ENCODE measurements at places on chromosomes 6 and 20. TPM values are rescaled to one million over a fixed set of nuclear protein-coding genes. Genes with fewer than 3 reads are reported as not detected.

L3MBTL3 gene
- 1.00 TPM for polyA plus RNA-seq

ZNF165 gene
- polyA plus RNA-seq, result 0.35 TPM

ANKRD66 gene
- polyA plus RNA-seq, result not detected

KCNK16 gene
- not detected for polyA plus RNA-seq

PRELID3B gene
- polyA plus RNA-seq, result 61.2 TPM

FAM209B gene
- 0.41 TPM for polyA plus RNA-seq

PREX1 gene
- polyA plus RNA-seq, result 2.5 TPM

VPS16 gene
- polyA plus RNA-seq, result 20.2 TPM

SYCP2 gene
- 0.29 TPM for polyA plus RNA-seq

FILIP1 gene
- polyA plus RNA-seq, result 32.4 TPM

SGK2 gene
- polyA plus RNA-seq, result 0.16 TPM

TRDN gene
- 79.7 TPM for polyA plus RNA-seq

PLN gene
- polyA plus RNA-seq, result 214 TPM

NMBR gene
- not detected for polyA plus RNA-seq

CDH22 gene
- polyA plus RNA-seq, result 0.53 TPM

MAFB gene
- 4.7 TPM for polyA plus RNA-seq

B3GAT2 gene
- 0.04 TPM for polyA plus RNA-seq

COX4I2 gene
- 7.0 TPM for polyA plus RNA-seq

RSPH9 gene
- 0.51 TPM for polyA plus RNA-seq

EMILIN3 gene
- 1.5 TPM for polyA plus RNA-seq

CRISP1 gene
- polyA plus RNA-seq, result not detected

C20orf144 gene
- polyA plus RNA-seq, result 0.05 TPM

PI16 gene
- polyA plus RNA-seq, result 1.6 TPM

TFAP2B gene
- not detected for polyA plus RNA-seq

COL21A1 gene
- 1.1 TPM for polyA plus RNA-seq

PPP1R3G gene
- 0.09 TPM for polyA plus RNA-seq

TAAR6 gene
- not detected for polyA plus RNA-seq

SOX18 gene
- 15.4 TPM for polyA plus RNA-seq

SLC22A1 gene
- 0.17 TPM for polyA plus RNA-seq

COL9A3 gene
- 0.51 TPM for polyA plus RNA-seq

ILRUN gene
- 89.4 TPM for polyA plus RNA-seq
